ENCODE measurements at places on chromosomes 3 and 15.

DNA sequence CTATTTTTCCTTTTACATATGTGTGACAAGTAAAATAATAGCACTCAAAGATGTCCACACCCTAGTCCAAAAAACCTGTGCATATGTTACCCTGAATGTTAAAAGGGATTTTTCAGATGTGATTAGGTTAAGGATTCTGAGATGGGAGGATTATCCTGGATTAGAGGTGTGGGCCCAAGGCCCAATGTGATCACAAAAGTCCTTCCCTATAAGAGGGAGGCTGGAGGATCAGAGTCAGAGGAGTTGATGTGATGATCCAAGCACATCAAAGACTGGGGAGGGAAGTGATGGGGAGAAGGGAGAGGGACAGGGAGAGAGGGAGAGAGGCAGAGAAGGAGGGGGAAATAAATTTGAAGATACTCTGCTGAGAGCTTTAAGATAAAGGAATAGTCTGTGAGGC lies 512.6 kb downstream of the PLOD2 start:
- no peak for DNase-seq

- no peak for DNase-seq
Observed at GRCh38 chr3:95088464-95088863, 1025.6 kb downstream of the NSUN3 start.

- no peak for DNase-seq
Observed at GRCh38 chr15:60757831-60758570, 279.1 kb upstream of the ICE2 start.

DNA sequence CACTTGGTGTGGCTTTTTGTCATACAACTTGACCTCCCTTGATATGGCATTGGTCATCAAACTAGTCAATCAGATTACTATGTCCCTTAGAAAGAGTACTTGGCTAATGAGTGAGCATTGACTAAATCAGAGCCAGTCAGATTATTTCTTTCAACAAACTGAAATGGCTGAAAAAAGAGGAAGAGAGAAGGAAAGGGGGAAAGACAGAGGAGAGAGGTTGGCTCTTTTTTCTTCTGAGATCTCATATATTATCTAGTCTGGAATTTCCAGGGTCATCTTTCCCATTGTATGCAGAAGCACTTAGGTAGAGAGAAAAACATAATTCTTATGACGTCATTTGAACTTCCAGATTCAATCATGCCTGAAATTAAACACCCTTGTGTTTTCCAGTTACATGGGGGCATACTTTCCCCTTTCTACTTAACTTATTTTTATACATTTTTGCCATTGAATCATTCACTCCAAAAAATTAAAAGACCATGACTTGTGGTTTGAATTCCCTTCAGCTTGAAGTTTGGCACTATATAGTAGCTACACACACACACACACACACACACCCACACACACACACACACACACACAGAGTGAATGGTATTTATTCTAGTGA lies 387.8 kb downstream of the LSAMP start:
- no peak for DNase-seq

DNA sequence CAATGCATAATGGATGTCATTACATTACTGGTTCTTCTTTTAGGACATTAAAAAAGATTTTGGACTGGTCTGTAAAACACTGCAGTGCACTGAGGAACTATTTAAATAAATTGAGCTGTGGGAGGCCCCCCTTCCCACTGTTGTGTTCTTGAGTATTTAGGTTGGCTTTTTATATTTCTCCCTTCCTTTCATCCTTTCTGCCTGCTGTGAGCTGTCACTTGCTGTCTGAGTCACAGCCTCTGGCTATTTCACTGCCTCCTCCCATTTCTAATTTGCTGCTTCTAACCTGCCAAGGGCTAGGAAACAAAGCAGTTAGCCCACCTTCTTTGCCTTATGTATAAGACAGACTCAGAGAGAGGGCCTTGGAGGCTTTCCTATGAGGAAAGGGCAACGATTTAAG lies 89.0 kb upstream of the FNDC3B start:
- DNase-seq = no peak

DNA sequence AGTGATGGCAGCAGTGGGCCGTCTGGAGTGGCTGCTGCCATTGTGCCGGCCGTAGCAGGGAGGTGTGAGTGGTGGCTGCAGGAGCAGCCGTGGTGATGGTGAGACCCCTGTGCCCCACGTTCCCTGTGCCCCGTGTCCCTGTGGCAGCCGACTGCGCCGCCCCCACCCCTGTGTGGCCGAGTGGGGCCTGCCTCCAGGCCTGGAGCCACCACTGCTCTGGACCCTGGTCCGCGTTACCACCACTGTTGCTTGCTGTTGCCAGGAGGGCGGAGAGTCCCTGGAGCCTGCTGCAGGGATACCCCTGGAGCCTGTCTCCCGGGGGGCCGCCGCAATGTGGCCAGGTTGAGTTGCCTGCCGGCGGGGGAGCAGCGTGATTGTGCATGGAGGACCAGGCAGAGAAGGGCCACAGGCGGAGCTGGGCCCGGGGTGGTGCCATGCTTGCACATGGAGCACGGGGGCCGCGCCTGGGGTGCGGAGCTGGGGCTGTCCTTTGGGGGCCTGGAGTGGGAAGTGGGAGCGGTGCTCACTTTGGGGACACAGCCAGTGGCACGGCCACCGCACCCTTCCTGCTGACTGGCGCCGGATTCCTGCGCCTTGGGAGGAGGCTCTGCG lies 50.1 kb downstream of the SLC6A20 start:
- DNase-seq = no peak

- no peak for DNase-seq
Observed at GRCh38 chr15:89785774-89786140, 9.6 kb downstream of the MESP2 start.

GRCh38 chr3:129936757-129937156 lies 37.8 kb upstream of the TRH start:
- no peak for DNase-seq

GRCh38 chr3:99871231-99872045 lies 53.8 kb downstream of the CMSS1 start:
- no peak for DNase-seq

DNA sequence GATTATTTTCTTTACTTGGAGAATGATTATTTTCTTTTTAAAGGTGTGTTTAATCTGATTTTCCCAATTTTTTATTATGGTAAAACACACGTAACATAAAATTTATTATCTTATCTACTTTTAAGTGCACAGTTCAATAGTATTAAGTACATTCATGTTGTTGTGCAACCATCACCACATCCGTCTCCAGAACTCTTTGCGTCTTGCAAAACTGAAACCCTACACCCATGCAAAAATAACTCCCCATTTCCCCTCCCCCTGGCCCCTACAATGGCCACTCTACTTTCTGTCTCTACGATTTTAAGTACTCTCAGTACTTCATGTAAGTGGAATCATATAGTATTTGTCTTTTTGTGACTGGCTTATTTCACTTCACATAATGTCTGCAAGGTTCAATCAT lies 230.7 kb downstream of the SATB1 start:
- DNase-seq = no peak

GRCh38 chr3:161175506-161175905 lies 45.6 kb upstream of the NMD3 start:
- no peak for DNase-seq

GRCh38 chr3:32814361-32814760 lies 3.4 kb upstream of the TRIM71 start:
- no peak for DNase-seq

DNA sequence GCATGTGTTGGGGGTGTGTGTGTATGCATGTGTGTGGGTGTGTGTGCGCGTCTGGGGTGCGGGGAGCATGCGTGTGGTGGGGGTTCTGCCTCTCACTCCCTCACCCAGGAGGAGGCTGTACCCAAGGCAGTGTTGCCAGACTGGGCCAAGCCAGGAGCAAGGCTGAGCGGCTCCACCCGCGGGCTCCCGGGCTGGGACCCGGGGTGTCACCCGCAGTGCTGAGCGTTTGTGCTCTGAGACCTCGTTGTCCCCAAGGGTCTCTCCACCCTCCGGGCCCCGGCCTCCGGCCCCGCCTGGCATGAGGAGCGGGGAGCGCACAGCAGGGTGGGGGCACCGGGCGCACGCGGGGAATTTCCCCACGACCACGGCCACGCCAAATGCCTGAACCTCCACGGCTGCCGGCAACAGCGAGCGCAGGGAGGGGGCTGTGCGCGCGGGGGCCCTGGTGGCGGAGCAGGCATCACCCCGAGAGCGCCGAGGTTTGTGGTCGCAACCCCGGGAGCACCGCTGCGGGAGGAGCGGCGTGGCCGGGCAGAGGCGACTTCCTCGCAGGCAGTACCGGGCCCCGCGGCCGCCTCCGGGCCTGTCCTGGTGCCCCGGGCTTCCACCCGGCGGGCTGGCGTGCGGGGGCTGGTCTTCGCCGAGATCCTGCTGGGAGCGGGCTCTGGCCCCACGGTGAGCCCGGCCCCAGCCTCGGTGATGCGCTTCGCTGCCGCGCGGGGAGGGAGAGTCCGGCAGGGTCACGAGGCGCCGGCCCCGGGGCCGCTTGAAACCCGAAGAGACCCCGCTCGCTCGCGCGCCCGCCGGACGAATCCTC lies 7.4 kb upstream of the OCA2 start:
- DNase-seq = peak; percentile 14

DNA sequence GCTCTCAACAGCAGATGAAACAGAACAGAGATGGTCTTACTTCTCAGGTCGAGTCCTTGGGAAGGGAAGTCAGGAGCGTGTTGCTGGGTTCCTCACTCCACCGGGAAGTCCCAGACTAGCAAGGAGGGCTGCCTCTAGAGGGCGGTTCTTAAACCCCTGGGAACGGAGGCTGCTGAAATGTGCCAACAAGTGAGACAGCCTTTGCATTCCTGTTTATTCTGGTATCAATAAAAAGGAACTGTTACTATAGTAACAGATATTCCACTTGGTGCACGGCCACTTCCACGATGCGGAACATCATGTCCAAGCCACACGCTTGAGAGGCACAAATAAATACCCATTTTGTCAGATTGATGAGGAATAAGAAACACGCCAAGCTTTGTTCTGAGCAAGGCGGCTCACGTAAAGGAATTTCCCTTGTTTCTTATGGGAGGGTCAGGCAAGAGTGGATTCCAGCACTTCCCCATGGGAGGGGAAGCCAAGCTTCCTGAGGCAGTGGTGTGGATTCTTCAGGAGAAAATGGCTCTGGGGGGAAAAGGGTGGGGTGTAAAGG lies at the start of gene FAM107A:
FAM107A (minus strand) TSS at position 123 of the 553 bp plus-strand sequence. CDS start 7,531 bp downstream, outside the sequence.
- no peak for DNase-seq

GRCh38 chr3:50333744-50334328 lies 5.8 kb upstream of the TUSC2 start:
- DNase-seq = no peak

GRCh38 chr3:86948822-86949221 lies 42.1 kb downstream of the VGLL3 start:
- DNase-seq = peak; percentile 20

DNA sequence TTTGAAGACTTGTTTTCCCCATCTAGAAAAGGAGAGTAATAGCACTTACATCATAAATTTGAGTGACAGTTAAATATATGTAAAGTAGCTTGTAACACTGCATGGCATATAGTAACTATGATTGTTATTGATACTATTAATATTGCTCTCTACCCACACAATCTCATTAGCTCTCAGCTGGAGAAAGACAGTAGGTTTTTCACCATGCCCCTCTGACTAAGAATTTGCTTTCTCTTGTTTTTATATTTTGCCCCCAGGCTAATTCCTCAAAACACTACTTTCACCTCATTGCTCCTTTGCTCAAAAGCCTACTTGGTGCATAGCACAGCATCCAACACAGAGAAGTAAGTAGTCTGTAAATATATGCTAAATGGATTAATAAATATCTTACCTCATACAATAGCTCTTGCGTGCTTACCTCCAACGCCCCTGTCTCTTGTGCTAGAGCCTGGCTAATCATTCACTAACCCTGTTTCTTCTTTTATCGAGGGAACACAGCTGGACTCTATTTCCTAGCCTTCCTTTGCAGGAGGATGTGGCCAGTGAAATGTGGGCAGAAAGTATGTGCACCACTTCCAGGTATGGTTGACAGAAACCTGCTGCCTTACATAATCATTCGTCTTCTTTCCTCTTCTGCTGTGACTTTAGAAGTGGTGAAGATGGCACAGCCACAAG lies 190.0 kb downstream of the PLCH1 start:
- DNase-seq = peak; percentile 36

DNA sequence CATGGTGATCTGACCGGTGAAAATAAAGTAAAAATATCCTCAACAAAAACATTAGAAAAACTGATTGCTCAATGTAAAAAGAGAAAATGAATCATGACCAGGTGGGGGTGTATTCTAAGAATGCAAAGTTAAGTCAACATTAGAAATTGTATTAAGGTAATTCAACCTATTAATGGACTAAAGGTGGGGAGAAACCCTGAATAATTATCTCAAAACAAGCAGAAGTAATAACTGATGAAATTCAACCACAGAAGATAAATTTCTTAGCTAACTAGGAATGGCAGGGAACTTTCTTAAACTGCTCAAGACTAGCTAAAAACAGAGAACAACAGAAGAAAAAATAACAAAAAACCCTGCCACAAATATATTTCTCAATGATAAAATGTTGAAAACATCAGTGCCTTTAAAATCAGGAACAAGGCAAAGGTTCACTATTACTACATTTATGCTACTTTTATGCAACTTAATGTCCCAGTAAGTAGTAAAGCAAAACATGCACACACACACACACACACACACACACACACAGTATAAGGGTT lies 204.4 kb upstream of the THBS1 start:
- no peak for DNase-seq

DNA sequence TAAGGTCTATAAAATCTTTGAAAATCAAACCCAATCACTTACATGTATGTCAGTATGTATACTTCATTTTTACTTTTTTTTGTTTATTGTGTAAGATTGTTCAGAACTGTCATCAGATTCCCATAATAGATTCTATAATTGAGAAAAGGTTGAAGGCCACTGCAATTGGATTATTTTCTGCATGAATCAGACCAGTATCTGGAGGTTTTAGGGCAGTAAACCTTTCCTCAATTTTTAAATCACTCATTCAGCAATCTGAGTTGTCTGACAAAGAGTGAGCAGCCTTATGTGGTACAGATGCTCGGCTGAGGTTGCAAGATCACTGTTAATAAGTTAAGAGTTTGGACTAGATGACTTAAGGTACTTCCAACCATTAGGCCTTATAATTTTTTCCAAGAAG lies 96.0 kb downstream of the TP63 start:
- no peak for DNase-seq

DNA sequence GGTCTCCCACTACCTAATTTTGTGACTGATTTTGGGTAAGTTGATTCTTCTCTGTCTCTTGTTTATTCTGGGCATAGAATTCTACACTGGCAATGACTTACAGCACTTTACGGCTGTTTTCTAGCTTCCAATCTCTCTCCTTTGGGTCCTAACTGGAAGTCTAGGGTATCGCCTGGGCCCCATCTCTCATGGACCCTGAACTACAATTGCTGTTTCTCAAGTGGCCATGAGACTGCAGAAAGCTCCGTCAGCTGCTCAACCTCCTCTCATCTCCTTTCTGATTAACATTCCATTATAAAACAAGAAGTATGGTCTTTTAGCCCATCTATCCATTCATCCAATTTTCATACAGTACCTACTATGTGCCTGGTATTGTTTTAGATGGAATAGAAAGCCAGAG lies 4.4 kb upstream of the PXYLP1 start:
- no peak for DNase-seq

- DNase-seq = no peak
Observed at GRCh38 chr3:71485896-71486295, 97.6 kb downstream of the FOXP1 start.

- no peak for DNase-seq
Observed at GRCh38 chr15:83204697-83205096, 2.9 kb downstream of the HDGFL3 start.

- no peak for DNase-seq
Observed at GRCh38 chr3:21502656-21503055, 248.4 kb downstream of the ZNF385D start.
